Transverse colon (tissue), 4 donors: ENCODE measurements at places on chromosomes 16 and 17.

GRCh38 chr17:27856676-27857432, 36.3 kb downstream of the LYRM9 start:
- DNase-seq = no peak

DNA sequence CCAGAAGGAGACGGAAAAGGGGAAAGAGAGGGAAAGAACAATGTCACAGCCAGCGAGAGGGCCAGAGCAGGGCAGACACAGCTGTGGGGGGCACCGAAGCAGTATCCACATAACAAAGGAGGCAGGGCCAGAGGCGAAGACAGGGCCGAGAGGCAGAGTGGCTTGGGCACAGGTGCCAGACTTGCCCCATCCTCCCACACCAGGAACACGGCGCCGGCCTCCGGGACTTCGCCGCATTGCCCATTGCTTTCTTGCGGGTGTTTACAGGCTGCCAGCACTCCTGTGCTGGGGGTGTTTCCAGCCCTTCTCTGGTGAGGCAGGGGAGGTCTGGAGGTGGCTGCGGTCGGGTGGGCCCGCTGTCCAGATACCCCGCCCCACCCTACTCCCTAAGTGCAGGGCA, 78.0 kb downstream of the ENGASE start:
- DNase-seq = no peak

DNA sequence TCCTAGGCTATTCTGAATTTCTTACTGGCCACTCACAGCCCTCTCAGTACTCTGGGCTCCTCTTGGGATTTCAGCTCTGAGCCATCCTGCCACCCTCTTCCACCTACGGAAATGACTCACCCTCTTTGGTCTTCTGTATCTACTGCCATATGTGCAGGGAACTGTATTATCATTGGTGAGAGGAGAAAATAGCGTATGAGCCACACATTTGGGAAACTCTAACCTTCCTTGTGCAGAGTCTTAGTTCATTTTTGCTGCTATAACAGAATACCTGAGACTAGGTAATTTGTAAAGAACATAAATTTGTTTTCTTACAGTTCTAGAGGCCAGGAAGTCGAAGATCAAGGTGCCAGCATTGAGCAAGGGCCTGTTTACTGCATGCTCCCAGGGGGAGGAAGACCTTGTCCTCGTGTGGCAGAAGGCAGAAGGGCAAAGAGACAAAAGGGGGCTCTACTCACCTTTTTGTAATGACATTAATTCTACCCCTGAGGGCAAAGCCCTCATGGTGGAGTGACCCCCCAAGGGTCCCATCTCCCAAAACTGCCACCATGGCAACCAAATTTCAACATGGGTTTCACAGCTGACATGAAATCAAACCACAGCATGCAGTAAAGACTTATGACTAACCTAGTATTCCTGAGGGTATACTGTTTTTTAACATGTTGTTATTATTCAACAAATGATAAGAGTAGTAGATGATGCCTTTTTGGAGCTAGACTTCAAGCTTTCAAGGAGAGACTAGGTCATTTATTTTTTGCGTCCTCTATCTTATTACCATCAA, 191.8 kb downstream of the PRKCA start:
- DNase-seq = no peak

- no peak for DNase-seq
Observed at GRCh38 chr17:32498391-32498790, 11.6 kb downstream of the CDK5R1 start.

DNA sequence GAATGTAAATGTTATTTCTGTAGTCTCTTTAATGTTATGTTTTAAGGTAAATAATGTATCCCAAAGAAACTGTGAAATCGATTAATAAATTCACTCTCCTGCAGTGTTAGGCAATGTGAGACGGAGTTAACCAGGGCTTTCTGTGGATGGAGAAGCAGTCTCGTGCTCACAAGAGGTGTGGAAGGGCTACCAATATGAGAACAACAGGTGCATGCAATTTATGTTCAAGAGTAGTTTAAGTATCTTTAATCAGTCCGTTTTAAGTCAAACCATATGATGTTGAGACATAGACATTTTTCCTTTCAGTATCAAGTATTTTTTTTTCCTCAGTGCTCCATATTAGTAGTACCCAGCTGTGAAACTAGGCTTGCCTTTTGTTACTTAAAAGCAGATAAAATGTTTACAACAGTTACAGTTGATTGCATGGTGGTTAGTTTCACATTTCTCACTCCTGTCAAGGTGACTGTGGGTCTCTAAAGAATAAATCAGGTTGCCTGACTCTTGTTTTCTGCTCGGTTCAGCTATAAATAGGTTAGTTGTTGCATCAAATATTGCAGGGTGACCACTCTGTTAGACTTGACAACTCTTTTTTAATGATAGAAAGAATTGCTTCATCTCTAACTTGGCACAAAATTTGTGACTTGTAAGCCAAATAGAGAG, 54.4 kb downstream of the COX10 start:
- DNase-seq = no peak
